ENCODE measurements at places on chromosomes 6 and 20. TPM values are rescaled to one million over a fixed set of nuclear protein-coding genes. Genes with fewer than 3 reads are reported as not detected.

Gene CABLES2
- 14.1 TPM for total RNA-seq

DNA sequence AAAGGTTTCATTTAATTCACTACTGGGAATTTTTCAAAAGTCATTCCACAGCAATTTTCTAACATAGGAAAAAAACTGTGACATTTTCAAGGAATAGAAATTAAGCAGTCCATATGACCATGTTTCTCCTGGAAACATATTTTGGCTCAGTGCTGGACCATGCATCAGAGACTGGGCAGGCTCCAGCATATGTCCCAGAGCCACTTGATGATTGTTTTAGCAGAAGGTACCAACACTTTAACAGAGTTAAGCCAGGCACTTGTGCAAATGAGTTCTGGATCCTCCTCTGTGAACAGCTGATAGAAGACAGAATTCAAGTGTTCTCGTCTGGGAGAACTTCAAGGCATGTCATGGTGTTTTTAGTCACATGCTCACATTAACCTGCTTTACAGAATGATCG is 516.3 kb downstream of the COL12A1 start:
- H3K36me3 ChIP-seq: no peaks in the 10 kb centered on the region
- H3K27ac ChIP-seq: no peak overlapping the region
- no peaks in the 10 kb centered on the region for H3K4me1 ChIP-seq
- H3K4me3 ChIP-seq: no peak overlapping the region
- DNase-seq: no peak

- H3K4me1 ChIP-seq: no peaks in the 10 kb centered on the region
- no peaks in the 10 kb centered on the region for H3K36me3 ChIP-seq
- H3K27me3 ChIP-seq: no peaks in the 10 kb centered on the region
- H3K27ac ChIP-seq: no peak overlapping the region
These were observed 77.9 kb upstream of the ID4 start for GRCh38 chr6:19759117-19759880.

DNA sequence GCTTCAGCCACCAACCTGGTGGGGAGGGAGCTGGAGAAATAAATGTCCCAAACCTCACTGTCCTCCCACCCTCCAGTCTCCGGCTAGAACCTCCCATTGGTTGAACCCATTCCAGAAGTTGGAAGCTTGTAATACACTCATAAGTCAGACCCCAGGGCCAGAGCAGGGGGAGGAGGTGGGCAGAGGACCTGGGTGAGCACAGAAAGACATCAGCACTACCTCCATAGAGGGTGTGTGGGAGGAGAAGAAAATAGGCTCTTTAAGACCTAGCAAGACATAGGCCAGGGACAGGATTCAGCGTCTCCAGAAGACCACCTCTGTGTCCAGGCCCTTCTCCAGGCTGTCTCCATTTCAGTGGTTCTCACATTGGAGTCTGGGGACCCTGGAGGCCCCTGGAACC is 73.3 kb upstream of the TOP1 start:
- no peak overlapping the region for H3K27ac ChIP-seq
- H3K4me1 ChIP-seq: no peaks in the 10 kb centered on the region
- no peak overlapping the region for H3K4me3 ChIP-seq
- no peaks in the 10 kb centered on the region for H3K27me3 ChIP-seq
- no peak for DNase-seq
- no peaks in the 10 kb centered on the region for H3K36me3 ChIP-seq
